ENCODE measurements at places on chromosomes 13 and 19.

DNA sequence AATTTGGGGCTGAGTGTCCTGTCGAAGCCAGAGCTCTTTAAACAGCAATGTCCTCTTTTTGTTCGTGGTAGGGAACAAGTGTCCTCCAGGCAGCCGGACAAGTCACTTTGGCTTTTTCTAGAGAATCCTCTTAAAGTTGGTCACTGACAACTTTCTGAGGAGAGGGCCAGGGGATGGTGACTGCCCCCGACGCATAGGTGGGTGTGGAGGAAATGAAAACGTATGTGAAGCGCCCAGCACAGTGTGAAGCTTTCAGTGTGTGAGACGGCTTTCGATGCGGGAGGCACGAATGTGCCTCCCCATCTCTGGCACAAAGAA is 45.8 kb upstream of the ZNF536 start:
- no peak for DNase-seq

DNA sequence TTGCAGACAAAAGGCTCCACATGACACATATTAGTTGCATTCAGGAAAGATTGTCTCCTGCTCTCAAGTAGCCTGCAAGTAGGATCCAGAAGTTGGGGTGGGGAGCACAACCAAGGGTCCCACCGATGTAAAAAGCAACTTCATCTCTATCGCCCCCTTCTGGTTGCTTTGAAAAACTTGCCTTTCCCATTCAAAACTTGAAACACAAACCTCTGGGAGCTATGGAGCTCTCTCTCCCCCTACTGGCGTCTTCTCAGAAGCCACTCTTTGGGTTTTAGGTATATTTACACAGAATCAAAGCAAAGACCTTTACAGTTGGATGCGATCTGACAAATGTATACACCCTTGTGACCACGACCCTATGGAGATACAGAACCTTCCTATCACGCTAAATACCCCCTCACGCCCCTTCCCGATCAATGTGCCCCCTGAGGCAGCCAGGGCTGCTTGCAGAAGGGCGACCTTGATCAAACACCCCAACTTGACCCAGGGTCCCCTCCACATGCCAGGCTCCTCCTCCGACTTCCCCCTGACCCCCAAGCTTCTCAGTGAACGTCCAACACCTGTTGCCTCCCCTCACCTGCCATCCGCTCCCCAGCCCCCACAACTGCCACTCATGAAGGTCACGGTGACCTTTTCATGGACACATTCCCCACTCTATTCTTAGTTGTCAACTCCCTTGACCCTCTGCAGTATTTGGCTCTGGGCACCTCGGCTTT is 10.1 kb downstream of the NOSIP start:
- DNase-seq: peak; percentile 80

DNA sequence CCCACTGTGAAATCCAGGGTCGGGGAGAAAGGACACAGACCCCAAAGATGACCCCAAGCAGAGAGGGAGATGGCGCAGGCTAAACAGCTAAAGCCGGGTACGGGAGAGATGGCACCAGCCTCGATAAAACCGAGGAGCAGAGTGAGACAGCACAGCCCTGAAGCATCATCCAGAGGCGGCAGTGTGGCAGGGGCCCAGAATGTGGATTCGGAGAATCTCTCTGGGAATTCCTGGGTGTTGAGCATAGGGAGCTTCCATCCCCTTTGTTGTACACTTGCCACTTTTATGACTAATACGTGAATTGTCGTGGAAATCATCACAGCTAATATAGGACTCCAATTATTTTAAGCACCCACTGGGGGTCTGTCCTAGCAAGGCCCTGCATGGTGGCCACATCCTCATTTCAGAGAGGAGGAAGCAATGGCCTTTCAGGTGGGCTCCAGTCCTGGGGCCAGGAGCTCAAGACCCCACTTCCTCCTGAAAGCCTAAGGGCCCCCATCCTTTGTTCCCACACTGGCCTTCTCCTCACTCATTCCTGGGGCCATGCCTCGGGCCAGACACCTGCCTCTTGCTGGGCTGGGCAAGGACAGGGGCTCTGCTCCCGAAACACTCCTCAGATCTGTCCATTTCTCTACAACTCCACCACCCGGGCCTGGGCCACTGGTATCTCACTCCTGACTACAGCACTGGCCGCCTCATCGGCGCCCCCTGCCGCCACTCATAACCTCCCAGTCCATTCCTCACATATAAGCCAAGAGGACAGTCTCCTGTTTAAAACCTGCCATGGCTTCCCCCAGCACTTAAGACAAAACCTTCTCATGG is 29.3 kb upstream of the ATP1A3 start:
- DNase-seq: no peak

DNA sequence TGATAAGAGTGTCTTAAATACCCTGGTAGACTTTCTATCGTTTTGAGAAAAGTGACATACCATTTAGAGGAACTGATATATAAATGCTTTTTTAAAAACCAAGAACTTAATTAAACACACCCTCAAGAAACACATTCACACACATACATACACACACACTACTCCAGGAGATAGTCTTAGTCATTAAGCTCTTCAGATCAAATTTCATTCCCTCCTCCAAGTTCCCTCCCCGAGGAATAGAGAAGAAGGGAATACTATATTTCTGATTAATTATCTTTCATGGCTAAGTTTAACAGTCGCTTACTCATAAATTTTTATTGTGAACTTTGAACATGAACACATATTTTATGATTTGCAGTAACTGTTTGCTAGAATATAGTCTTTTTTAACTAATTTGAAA is 1109.5 kb downstream of the SLITRK1 start:
- DNase-seq: no peak

- no peak for DNase-seq
Observed at GRCh38 chr19:5182751-5183150, 157.9 kb downstream of the PTPRS start.

GRCh38 chr13:99417201-99418102 is 83.8 kb upstream of the TM9SF2 start:
- no peak for DNase-seq

DNA sequence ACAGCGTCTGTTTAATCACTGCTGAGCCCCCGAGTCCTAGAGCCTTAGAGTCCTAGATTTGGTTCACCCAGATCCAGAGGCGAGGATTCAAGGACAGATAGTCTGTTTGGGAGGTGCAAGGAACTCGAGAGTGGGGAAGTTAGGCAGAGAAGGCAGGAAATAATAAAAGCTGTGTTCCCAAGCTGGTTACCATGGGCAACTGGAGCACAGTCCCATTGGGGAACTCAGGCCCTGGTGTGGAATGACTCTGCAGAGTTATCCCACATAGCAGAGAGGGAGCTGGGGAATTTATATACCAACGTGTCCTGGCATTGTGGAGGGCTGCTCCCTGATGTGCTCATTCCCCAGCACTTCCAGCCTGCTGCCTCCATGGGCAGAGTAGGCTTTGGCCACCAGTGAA is 9.7 kb downstream of the IGSF23 start:
- no peak for DNase-seq

GRCh38 chr13:45207319-45207718 is 6.5 kb upstream of the KCTD4 start:
- no peak for DNase-seq

DNA sequence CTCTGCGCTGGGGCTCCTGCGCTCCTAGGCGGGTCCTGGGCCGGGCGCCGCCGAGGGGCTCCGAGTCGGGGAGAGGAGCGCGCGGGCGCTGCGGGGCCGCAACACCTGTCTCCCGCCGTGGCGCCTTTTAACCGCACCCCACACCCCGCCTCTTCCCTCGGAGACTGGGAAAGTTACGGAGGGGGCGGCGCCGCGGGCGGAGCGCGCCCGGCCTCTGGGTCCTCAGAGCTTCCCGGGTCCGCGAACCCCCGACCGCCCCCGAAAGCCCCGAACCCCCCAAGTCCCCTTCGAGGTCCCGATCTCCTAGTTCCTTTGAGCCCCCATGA is at the start of gene GJB2:
Gene GJB2 (minus strand): TSS at position 103 of the 326 bp plus-strand sequence. CDS start 3,357 bp downstream, outside the sequence.
- no peak for DNase-seq

DNA sequence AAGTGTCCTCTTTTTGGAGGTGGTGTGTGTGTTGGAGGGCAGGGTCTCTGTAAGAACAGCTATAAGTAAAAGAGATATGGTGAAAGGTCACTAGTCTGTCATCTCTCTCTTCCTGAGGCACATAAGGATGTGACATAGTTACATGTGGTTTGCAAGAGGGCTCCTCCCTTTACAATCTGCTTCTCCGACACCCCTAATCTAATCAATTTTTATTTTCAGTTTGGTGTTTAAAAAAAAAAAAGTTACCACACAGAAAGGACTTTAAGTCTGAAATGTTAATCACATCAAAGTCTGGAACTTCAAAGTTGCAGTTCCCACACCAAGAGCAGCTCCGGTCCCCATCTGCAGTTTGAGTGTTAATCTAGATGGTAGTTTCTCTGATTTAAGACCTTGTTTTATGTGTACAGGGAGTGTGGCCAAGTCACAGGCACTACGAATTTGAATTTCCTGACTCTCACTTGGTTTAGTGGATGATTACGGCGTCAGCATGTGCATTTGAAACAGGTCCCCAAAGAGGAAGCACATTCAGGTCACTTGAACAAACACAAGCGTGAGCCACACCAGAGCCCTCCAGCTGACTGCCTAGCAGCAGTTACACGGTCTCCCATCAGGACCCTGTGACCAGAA is 53.1 kb downstream of the FOXO1 start:
- no peak for DNase-seq

DNA sequence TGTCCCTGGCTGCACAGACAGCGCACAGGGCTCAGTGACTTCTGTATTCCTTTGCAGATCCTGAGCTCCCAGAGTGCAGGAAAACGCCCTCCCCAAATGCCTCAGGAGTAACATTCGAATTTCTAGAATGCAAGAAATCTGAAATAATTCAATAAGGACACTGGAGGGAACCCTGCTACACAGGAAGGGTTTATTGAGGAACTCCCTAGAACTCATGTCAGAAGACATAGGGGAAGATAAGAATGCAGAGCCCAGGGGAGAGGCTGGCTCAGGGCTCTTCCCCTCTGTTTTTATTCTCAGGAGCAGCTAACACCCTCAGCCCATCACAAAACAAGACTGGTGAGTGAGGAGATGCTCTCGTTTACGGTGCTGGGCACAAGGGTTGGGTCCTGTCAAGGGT is 6.8 kb downstream of the LILRA1 start:
- no peak for DNase-seq

- DNase-seq: no peak
Observed at GRCh38 chr13:91639330-91639729, 240.9 kb downstream of the GPC5 start.

DNA sequence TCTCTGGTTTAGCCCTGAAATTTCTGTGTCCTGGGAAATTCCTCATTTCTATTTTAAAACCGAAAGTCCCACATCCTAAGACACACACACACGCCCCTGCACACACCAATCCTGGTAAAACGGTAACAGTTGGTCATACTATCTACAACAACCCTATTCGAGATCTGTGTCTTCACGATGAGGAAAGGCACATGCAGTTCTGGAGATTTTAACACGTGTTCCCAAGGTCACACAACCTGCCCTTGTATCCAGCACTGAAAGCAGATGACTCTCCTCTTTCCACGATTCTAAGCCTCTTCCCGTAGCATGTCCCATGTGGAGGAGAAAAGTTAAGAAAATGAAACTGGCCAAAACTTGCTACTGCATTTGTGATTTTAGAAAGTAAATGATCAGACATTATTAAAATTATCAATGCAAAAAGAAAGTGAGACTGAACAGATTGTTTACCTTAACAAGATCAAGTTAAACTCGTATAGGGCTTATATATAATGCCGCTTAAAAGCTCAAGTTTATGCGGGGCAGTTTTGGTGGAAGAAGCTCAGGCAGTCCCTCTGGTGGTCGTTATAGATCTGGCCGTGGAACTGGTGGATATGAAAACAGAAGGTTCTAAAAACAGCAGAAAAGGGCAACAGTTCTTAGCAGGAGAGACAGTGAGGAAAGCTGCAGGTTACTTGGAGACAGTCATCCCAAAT is 32.7 kb downstream of the VSTM1 start:
- DNase-seq: no peak

DNA sequence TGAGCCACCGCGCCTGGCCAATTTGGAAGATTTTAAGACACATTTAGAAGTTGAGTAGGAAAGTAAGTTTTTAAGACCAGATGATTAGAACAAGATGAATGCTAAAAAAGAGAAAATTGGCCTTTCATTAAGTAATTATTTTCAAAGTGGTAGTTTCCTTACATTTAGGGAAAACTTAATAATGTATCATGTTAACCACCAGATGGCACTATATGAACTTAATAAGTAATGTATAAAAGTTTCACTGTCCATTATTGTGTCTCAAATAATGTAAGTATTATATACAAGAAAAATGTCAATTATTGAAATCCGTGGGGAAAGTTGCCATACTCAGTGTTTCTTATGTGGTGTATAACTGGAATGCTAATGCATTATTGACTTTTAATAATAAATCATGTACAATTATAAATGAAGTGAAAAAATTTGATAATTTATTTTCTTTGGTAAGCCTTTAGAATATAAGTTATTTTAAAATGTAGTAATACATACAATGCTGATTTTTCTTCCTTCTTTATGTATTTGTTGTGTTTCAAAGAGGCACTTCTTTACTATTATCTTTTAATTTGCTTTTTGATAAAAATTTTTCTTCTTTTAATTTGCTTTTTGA is 29.2 kb downstream of the COG6 start:
- no peak for DNase-seq

DNA sequence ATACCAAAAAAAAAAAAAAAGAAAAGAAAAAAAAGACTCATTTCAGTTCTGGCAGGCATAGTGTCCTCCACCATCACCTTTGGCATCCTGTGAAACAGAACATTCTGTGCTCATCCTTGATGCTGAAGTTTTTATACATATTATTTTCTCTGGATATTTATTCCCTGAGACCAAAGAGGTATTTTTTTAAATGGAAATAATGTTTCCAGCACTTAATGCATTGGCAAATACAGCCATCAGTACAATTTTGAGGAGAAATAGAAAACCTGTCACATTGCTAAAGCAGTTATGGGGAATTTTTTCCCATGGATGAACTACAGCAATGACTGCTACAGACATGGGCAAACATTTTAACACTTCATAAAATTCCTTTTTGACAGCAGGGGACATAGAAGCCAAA is 312.4 kb downstream of the DNAJC15 start:
- DNase-seq: no peak

GRCh38 chr19:1063909-1064660 is 2.9 kb upstream of the ARHGAP45 start:
- no peak for DNase-seq

GRCh38 chr13:111476197-111476596 is 155.8 kb downstream of the TEX29 start:
- no peak for DNase-seq
